ENCODE measurements at places on chromosomes 3 and 15. TPM values are rescaled to one million over a fixed set of nuclear protein-coding genes. Genes with fewer than 3 reads are reported as not detected.

GRCh38 chr3:132838477-132838876 lies 116.3 kb upstream of the NPHP3 start:
- no peak for DNase-seq

DNA sequence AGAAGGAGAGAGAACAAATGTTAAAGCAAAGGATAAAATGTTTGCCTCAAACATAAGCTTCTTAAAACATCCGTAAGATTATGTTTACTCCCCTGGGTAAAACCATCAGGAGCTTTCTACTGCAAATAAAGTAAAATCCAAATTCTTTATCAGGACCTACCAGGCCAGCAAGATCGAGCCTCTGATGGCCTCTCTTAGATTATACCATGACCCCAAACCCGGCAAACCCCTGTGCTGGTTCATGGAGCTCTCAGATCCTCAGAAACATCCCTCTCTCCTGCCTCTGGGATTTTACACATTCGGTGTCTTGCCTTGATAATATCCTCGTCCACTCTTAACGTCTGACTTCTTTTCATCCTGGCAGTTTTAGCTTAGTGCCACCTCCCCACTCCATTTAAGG lies 7.5 kb upstream of the TARS3 start:
- DNase-seq, result no peak

DNA sequence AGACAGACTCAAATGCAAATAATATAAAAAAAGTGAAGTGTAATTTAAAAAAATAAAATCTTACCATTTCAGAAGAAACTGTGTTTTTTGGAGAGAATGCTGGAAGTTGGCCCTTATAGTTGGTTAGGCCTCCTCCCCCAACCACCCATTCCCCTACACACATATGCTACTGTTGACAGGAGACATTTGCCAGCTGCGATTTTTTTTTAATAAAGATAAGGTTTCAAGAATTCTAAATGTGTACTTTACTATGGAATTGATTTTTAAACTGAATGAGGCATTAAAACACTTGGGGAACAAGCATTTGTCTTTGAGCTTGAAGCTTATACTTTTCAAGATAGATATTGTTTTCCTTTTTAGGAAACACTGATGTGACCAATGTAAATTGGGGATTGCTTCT lies 4.4 kb upstream of the SSR3 start:
- no peak for DNase-seq

GRCh38 chr15:68497206-68497910 lies 65.4 kb upstream of the ITGA11 start:
- DNase-seq, result no peak

DNA sequence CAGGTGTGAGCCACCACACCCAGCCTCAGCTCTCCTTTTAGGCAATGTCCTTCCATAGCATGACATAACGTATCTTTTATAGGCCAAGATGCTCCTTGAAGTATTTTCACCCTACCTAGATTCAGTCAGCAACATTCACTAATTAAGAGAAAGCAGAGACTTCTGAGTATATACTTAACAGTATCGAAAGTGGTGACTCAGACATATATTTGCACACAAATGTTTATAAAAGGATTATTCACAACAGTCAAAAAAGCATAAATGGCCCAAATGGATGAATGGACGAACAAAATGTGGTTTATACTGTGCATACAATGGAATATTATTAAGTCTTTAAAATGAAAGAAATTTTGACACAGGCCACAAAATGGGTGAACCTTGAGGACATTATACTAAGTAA lies 108.6 kb downstream of the ZNF385D start:
- DNase-seq, result no peak

GRCh38 chr15:70248116-70249025 lies 150.7 kb upstream of the TLE3 start:
- no peak for DNase-seq

DNA sequence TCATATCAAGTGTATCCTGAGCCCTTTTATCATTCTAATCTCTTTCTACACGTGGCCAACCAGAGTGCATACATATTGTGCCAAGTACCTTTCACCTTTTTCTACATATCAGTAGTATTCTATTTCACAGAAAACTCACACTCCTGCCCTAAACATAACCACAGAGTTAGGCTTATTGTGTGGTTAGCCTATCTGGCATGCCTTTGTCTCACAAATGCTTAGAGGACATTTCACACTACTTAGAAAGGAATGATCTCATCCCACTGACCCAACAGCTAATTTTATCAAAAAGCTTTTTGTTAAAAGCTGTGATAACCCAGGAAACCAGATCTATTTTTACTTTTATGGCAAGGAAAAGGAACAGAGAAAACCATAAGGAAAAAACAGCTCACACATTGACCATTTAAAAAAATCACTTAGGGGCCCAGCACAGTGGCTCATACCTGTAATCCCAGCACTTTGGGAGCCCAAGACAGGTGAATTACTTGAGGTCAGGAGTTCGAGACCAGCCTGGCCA lies 17.8 kb upstream of the MAP4 start:
- DNase-seq, result no peak

GRCh38 chr3:14143271-14144225 lies 18.7 kb downstream of the TMEM43 start:
- no peak for DNase-seq

DNA sequence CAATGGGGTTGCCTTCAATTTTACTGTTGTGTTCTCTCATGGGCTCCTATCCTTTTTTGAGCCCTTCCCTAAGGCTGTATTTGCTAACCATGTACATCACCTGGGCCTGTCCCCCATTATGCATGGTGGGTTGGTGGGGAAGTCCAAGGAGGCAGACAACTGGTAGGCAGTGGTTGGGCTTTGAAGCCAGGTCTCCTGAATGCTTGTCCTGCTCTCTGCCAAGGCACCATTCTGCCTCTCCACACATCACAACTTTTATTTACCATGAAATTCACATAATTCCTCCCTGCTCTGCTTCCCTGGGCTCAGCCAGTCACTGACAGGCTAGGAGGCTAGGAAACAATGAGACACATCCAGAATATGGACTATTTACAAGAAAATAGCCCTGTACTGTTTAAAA lies 41.0 kb upstream of the COPB2 start:
- DNase-seq, result no peak

- no peak for DNase-seq
These were observed 194.7 kb downstream of the SV2B start for GRCh38 chr15:91294795-91295194.

DNA sequence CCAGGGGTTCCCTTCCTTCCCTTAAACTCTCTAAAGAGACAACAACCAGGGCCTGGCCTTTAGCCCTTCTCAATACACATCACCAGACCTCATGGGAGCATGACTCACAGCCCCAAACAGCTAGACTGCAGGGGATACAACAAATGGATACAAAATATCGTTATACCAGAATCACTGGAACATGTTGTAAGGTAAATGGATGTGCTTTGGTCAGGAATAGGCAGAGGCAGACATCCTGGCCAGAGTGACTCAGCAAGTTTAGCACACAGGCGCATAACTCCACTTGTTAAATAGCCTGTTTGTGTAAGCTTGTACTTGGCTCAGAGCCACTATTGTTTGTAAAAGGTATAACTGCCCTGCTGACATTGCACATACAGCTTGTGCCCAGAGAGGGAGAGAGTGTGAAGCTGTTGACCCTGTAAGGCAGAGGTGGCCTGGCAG lies 18.3 kb downstream of the TMED3 start:
- no peak for DNase-seq

DNA sequence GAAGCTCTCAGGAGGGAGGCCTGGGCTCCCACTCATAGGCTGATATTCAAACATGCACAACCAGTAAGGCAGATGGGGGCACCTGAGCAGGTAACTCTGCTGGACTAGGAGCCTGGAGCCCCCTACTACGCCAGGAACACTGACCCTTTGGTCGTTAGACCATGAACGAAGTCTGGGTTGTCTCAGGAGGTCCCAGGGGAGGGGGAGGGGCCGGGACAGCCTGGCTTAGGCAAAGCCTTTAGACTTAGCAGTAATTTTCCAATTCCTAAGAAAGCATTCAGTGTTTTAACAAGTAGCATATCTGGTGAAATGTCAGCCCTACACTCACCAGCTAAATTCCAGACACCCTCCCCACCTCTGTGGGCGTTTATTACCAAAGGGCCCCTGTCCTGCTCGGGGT lies 67.4 kb upstream of the ST8SIA2 start:
- no peak for DNase-seq

GRCh38 chr3:134018850-134019249 lies 10.9 kb downstream of the SLCO2A1 start:
- DNase-seq, result no peak

DNA sequence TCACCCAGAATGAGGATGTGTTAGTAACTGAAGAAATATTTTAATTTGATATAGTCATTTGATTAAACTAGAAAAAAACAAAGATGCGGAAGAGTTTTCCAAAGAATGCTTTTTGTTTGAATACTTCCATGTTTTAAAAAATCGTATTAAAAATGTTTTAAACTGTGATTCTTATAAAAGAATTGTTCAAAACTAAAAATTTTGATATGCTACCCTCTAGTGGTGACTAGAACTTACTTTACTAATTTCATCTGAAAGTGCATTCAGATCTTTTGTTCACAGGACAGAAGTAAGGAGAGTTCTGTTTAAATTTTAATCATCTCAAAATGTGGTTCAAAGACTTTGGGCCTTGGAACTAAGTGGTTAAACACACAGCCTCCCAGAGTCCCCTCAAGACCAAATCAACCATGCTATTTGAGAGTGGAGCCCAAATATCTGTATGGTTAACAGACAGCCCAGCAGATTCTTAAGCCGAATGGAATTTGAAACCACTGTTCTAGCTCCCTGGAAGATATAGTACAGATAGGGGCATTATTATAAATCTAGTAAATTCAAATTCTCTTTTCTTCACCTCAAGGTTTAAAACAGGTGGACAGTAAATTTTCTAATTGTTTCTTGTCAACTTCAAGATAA lies 45.2 kb upstream of the SYNPR start:
- DNase-seq, result no peak

- DNase-seq, result no peak
These were observed 163.6 kb downstream of the TUSC7 start for GRCh38 chr3:116873142-116873541.

DNA sequence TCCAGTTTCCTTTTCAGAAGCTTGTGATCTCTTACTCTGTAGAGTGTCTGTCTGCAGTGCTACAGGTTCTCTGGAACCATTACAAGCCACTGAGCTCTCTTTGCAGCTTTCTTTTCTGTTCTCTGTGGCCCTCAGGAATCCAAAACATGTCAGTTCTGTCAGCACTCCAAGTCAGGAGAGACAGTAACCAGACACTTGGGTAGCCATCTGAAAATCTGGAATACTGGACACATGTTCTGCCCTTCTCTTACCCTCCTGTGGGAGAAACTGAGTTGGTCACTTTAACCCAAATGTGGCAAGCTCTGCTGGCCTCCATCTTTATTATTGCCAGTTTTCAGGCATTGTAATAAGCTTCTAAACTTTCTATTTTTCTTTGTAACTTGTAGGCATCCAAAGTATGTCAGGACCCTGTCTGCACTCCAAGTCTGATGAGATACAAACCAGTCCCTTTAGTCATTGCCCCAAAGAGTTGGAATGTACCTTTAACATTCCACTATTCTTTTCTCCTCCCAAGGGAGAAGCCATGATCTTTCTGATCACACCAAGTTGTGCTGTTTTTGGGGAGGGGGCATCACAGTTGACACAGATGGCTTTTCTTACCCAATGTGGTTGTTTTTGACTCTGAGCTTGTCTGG lies 183.7 kb downstream of the DPH6 start:
- no peak for DNase-seq

DNA sequence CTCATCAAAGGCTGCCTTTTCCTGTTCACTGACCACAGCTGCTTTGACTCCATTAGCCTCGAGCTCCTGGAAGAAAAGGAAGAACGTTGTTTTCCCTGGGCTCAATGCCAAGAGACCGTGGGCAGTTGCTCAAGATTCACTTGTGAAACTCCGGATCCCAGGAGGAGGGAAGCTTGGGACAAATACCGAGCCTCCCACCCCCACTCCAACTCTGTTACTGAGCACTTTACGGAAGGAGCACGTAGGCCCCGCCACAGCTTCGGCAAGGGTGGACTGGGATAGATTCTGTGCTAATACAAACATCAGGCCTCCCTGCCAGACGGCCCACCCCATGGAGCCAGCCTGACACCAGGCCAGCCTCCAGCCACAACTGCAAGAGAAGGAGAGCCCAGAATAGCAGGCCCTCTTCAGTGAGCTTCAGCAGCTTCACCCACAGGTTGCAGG lies 10.8 kb upstream of the FANCD2 start:
- peak; percentile 61 for DNase-seq

DNA sequence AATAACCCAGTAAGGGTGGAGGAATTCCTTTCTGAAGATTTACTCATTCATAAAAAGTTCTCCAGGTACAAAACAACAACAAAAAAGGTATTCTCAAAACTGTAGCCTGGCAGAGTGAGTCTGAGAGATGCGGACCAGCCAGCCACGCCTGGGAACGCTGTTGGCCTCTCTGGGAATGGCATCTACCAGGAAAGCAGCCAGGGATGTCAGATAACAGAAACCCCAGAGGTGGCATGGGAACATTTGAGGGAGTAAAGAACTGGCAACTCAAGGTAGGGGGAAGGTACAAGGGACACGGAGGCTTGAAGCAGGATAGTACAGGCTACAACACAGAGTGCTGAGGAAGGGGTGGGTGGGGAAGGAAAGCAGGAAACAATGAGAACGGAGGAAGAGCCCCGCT lies 7.1 kb upstream of the AP3S2 start:
- no peak for DNase-seq

- DNase-seq, result no peak
These were observed 2.8 kb downstream of the PIGZ start for GRCh38 chr3:196965804-196966173.

DNA sequence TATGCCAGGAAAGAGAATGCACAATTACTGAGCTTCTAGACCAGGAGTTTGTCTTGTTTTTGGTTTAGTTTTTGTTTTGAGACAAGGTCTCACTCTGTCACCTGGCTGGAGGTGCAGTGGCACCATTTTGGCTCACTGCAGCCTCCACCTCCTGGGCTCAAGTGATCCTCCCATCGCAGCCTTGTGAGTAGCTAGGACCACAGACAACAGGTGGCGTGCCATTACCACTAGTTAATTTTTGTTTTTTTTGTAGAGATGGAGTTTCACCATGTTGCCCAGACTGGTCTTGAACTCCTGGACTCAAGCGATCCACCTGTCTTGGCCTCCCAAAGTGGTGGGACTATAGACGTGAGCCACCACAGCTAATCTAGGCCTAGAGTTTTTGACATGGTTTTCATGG lies 104.4 kb upstream of the CCDC54 start:
- no peak for DNase-seq

GRCh38 chr3:110576960-110577359 lies 494.7 kb upstream of the NECTIN3 start:
- DNase-seq, result no peak

GRCh38 chr3:55634345-55634744 lies 147.2 kb upstream of the WNT5A start:
- no peak for DNase-seq

- no peak for DNase-seq
These were observed 621 bp downstream of the RGMA start for GRCh38 chr15:93088200-93088980.

- no peak for DNase-seq
These were observed 86.1 kb downstream of the CHRD start for GRCh38 chr3:184465883-184466412.

GRCh38 chr3:83765956-83766355 lies 1192.8 kb upstream of the CADM2 start:
- no peak for DNase-seq

Gene MESP2
- 0.67 TPM for polyA plus RNA-seq

Gene ARRDC4
- polyA plus RNA-seq, result 37.8 TPM

Gene SCG3
- 0.10 TPM for polyA plus RNA-seq

Gene EPHB3
- 25.8 TPM for polyA plus RNA-seq

Gene FETUB
- polyA plus RNA-seq, result not detected

Gene ALDH1A3
- polyA plus RNA-seq, result 3.3 TPM

Gene ROPN1
- polyA plus RNA-seq, result not detected

Gene TGM4
- 0.06 TPM for polyA plus RNA-seq

Gene CMSS1
- polyA plus RNA-seq, result 48.9 TPM

Gene NMB
- polyA plus RNA-seq, result 4.0 TPM

Data from right renal cortex interstitium (tissue), 3 donors.